ENCODE measurements at places on chromosomes 12 and 14.

GRCh38 chr12:75876832-75877762, 154.5 kb downstream of the PHLDA1 start:
- ATAC-seq = no peak

DNA sequence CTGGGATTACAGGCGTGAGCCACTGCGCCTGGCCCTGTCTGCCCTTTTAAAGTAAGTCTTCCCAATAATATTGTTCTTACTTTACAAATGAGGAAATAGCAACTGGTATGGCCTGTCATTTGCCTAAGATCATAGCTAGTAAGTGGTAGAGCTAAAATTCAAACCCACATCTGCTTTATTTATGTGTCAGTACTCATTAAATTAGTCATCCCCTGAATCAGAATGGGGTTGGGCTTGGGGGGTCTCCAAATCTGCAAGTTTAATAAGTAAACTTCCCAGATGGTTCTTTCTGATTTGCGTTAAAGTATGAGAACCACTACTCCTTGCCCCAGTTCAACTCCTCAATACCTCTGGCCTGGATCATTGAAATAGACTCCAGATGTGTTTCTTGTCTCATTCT, 96.2 kb downstream of the FAR2 start:
- no peak for ATAC-seq

GRCh38 chr12:851343-851742, 98.2 kb downstream of the RAD52 start:
- ATAC-seq = no peak

DNA sequence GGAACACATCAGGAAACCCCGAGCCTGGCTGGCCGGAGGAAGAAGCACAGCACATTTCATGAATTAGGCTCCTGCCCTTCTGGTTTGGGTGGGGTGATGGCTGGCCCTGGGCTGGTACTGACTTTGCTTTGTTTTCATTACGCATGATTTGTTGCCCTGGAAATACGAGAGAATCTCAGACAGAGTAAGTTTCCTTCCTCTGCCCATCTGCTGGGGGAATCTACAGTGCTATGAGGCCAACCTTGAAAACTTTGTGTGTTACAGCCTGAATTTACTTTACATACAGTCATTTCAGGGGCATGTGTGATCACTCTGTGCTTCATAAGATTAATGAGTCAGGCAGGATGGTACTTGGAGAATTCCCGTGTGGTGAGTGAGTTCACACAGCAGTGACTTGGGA, 20.5 kb upstream of the SLC5A8 start:
- ATAC-seq = peak; percentile 74

GRCh38 chr12:88638388-88638787, 58.1 kb upstream of the KITLG start:
- no peak for ATAC-seq

GRCh38 chr12:99721715-99722275, 74.2 kb downstream of the GARIN6 start:
- ATAC-seq = no peak

DNA sequence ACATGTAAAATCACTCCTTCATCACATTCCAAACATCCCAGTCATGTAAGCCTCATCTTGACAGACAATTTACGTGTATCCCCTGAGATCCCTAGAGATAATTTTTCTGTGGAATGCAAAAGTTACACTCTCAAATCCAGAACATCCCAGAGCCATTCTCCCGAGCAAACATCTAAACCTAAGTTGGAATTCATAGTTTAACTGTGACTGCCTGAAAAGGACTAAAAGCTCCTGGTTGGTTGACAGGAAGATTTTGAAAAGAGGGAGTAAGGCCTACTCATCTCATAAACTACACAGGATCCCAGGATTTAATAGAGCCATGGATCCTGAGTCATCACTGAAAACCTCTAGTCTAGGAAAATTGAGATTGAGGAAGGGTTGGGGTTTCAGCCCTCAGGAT, 123.6 kb downstream of the SCN8A start:
- ATAC-seq = no peak

DNA sequence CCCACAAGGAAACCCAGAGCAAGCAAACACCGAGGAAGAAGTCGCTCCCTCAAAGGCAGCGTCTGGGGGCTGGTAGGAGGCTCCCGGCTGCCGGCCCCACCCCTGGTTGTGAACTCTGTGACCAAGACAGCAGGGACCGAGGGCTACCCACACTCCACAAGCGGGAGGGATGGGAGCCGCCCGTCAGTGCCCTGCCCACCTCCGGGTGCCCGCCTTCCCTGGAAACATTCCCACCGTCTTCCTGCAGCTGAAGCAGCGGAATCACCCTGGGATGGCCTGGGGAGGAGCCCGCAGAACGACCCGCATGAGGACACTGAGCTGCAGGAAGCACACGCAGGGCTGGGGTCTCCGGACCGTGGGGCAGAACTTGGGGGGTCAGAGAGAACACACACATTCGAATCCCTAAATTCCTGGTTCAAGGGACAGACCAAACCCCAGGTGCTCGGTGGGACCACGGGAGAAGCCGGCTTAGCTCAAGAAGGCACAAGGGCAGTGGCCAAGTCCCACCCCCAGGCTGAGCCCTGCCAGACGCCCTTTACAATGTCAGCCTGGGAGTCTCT, 33.5 kb upstream of the C14orf180 start:
- ATAC-seq = no peak

DNA sequence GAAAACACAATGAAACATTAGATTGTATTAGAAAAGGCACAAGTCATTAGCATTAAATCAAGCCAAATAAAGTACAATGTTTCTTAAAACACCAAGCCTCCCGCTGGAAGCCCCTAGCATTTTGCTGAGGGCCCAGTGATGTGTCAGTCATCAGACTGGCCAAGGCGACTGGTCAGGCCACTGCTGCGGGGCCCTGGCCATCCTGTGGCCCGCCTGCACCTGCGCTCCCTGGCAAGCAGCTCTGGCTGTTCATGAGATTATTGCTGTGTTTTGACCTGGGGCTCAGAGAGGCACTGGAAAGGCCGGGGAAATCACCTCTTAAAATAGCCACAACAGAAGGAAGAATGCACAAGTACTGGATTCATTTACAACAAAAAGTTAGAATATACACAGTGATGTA, 24.2 kb upstream of the AMN start:
- no peak for ATAC-seq

DNA sequence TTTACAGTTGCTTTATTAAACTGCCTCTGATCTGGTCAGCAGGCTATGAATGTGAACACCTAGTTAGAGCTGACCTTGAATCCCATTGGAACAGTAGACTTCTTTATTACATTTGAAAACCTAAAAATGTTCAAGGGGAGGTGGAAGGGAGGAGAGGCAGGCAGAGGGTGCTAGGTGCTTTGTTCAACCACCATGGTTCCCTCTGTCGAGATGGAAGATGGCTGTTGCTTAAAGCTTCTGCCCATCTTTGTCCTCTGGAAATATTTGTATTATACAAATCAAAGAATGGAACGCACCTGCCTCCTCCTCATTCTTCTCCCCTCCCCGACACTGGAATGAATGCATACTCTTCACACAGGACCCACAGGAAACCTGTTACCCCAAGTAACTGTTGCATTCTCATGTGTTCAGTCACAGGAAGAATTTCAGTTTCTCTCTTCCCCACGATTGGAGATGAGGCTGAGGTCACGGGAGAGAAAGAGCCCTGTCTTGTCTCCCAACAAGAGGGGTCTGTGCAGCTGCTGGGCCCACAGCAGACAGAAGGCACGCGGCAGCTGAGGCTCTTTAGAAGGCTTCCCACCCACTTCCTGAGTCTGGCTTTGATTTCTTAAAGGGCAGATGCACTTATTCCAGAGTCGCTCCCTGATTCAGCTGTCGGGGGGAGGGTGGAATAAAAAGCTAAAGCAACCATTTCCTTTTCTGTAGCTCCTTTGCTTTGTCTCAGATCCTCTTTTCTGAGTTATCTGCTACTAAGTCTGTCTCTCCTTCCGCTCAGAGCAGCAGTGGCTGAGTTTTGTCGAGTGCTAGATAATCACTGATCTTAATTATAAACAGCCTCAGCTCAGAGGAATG, 217.9 kb upstream of the BTG1 start:
- peak; percentile 42 for ATAC-seq

DNA sequence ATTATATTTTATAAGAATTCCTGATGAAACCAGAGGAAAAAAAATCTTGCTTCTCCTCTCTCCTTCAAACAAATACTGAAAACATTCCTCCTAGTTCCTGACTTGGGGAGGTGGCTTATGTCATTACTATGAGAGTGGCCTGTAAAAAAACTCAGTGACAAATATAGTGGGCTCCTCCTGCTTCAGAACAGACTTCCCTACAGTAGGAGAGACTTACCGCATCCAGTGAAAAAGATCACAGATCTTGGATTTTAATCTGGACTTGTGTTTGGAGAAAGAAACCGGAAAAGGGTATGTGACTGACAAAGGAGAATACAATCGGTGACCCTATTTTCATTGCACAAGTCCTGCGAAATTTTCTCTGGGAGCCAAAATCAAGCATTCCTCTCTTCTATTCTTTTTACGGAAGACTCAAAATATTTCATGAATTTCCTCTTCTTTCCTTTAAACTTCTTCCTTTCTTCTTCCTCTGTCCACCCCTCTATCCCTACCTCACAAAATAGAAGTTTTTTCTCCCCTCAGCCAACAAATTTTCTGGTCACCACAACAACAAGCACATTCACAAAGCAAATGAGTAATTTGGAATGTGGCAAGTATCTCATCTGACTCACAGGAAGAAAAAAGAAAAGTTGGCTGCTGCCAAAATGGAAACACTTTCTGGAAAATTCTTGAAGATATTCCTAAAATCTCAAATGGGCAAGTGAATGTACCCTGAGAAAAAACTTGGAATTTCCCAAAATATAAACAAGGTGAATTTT, 185.1 kb upstream of the CDKN3 start:
- ATAC-seq = no peak

GRCh38 chr14:32075672-32076277, 1.3 kb upstream of the ARHGAP5 start:
- peak; percentile 33 for ATAC-seq

DNA sequence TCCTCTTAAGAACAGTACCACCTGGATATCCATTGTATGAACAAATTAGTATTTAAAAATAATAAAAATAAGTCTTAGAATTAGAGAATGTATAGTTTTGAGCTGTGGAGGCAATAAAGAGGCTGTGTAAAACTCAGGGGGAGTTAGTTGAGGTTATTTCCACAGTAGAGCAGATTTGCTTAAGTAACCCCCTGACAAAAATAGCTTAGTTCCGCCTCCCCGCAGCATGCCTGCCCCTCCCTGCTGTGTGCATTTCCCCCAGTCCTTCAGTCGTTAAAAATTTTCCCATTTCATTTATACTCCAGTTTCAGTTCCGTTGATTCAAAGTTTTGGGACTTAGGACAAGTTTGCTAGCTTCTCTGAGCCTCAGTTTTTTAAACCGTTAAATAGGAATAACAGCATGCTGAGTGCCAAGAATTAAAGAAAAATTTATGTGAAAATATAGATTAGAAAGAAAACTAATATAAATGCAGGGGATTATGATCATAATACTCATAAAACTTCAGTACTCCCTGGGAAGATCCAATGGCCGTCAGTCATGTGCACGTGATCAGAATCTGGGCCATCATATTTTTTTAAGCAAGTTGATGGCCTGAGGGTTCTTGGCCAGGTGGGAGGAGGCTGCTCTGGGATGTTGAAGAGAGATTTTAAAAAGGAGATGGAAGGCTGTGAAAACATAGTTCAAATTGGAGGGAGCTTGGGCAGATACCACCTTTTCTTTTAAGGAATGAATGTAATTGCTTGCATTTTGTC, 14.5 kb upstream of the SLC38A2 start:
- no peak for ATAC-seq

GRCh38 chr12:119786539-119786938, 90.6 kb downstream of the CIT start:
- no peak for ATAC-seq

DNA sequence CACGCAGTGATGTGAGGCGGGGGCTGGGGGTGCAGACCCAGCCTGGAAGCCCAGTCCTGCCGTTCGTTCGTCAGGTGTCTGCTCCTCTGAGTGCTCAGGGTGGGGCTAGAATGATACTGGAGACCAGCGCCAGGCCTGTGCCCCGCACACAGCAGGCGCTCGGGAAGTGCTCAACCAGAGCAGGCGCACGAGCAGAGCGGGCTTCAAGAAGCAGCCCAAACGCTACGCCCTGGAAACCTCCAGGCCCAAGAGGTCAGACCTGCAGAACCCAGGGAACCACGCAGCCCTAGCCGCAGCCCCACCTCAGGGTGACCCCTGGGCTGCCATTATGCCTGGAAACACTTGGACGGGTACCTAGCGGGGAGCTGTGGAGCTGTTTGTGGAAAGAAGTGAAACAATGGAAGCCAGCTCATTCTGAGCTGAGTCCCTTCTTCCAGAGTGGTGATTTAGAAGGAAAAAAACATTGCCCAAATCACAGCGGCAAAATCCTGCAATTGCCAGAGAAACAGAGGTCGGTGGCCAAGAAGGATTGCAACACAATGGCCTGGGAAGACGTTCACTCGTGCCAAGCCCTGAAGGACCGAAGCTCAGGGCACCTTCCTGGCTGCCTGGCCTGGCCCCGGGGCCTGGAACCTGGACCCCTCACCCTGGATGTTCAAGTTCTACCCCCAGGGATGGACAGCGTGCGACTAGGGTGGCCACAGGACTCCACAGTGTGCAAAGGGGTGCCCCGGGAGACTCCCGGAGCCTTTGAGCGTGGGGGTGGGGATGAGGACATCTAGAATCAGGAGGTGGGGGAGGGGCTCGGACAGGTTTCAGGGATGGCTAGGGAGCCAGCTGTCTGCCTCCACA, 40.4 kb upstream of the DIO3 start:
- no peak for ATAC-seq

GRCh38 chr12:107442326-107442987, 243.1 kb upstream of the PWP1 start:
- no peak for ATAC-seq

GRCh38 chr12:12735301-12735700, 18.1 kb downstream of the CDKN1B start:
- ATAC-seq = no peak

DNA sequence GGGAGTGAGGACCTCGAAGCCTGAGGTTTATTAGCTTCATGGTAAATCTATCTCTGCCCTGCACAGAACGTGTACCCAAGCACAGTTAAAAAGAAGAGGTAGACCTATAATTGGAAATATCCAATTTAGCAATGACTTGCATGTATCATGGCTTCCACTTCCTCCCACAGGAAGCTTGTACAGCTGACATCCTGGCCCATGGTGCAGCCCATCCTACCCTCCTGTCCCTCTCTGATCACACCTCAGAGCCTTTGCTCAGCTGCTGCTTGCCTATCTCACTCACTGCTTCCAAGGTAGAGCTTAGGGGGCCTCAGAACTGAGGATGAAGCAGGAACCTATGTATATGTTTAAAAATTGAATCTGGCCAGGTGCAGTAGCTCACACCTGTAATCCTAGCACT, 4.3 kb upstream of the BCDIN3D start:
- ATAC-seq = no peak

DNA sequence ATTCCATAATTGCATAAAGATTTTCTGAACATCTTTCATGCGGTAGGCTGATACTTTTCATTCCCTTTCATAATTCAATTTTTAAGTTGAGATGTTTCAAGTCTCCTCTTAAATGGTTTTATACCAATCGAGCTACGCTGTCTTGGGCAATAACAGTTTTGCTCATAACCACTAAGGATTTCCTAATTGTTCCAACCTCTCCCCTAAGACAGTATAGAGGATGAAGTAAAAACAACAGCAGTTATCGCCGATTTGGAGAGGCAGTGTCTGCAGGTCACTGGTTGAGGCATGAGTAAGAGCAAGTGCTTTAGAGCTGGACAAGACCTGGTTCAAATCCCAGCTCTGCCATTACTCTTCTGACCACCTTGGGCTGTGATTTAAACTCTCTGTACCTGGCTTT, 6.9 kb upstream of the MED13L start:
- ATAC-seq = no peak
